Inflammatory macrophage (primary cell): ENCODE measurements at places on chromosomes 5 and 9.

- DNase-seq, result no peak
Measured at GRCh38 chr5:131262953-131263541, 806 bp upstream of the CDC42SE2 start.

DNA sequence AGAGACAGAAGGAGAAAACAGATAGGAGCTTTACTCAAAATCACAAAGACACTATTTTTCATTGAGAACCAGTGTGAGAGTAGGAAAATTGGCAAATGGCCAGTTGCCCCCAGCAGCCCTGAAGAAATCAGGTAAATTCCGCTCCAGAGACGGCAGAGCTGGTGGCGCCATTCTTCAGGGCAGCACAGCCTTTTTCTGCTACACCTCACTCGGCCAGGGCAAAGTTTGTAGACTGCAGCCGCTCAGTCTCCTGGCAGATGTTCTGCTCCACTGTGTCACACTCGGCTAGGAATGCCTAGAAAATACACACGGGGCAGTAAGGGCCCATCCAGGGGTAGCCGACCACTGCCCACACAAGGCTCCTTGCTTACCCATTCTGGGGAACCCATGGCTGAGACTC lies 9.5 kb downstream of the BAG1 start:
- DNase-seq, result no peak

DNA sequence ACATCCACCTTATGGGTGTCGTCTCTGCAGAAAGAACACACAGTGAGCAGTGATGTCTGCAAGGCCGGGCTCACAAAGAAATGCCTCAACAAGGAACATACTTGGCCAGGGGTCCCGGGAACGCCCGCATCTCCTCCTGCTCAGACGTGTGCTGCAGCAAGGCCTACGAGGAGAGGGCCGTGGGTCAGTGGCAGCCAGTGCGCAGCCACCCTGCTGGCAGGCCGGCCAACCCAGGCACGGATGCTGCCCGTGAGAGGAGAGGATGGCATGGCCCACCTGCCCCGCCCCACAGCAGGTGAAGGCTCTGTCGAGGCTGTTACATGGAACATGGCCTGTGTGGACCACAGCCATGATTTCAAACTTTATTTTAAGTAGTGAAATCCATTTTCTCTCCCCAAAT lies 19.3 kb downstream of the SEC16A start:
- no peak for DNase-seq

GRCh38 chr9:11319538-11319937 lies 706.7 kb upstream of the PTPRD start:
- DNase-seq, result no peak

DNA sequence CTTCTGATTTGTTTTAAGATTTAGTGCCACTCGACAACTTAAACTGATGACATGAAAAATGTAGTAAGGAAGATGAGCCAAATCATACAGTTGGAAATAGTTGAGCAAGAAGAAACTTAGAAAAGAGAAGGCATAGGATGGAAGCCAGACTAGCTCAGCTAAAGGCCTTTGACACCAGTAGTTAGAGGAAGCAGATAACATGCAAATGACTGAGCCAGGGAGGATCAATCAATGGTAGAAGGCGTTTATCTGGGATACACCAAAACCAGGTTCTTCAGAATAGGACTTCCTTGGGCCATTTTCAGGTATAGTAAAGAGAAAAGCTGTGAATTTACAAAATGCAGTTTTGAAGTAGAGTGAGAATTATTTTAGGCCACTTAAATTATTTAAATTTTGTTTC lies 3.2 kb downstream of the TDRD7 start:
- peak; percentile 10 for DNase-seq

DNA sequence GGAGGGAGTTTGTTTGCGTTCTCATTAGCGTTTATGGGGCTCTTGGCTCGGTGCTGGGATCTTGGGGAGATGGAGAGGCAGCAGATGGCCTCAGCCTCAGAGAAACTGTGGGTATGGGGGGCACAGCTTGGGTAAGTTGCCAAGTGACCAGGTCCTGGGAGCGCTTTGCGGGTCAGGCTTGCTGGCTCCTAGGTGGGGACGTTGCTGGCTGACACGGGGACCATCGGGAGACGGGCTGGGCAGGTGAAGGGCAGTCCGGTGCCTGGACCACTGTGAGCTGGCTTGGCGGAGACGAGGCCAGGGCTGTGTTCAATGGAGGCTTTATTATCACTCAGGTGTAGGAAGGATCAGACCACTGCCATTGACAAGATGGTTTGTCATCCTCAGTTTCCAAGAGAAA lies 30.0 kb downstream of the FGD3 start:
- no peak for DNase-seq

GRCh38 chr5:127601111-127601510 lies 47.8 kb upstream of the CTXN3 start:
- no peak for DNase-seq
